ENCODE measurements at places on chromosomes 2 and 18.
A peak's percentile ranks its signal among the peaks of the same experiment; 100 is the strongest.

DNA sequence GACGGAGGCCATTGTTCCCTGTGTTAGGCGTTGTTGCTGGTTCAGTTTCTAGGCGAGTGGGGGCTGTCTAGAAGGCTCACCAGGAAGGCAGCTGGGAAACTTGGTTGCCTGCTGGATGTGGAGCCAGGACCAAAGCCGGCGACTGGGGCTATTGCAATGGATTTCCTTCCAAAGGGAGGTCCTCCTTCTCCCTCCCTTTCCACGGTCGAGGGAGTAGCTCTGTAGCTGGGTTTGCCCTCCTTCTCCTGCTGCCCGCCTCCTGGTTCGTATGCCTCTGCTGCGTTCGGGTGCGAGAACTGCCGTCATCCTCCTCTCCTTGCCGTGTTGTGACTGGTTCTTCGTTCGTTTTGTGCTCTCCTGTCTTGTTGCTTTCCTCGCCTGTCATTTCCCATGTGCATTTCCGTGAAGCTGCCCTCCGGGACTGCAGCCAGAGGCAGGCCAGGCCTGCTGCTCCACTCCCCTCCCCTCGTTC lies 203.4 kb downstream of the NEDD4L start:
- DNase-seq: no peak

DNA sequence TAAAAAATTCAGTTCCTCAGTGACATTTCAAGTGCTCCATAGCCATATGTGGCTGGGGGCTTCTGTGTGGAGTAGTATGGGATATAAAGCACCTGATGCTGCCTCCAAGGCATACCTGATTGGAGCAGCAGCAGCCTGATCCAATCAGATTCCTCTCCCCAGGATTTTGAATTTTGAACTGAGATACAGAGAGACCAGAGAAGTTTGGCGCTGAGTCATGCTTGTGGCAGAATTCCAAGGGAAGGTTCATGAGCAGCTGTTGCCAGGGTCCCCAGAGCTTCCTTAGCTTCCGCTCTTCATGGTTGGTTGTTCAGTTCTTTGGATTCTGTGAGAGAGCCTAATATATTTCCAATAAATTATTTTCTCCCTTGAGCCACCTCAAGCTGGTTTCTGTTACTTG lies 29.0 kb upstream of the CFAP36 start:
- peak; percentile 67 for DNase-seq

DNA sequence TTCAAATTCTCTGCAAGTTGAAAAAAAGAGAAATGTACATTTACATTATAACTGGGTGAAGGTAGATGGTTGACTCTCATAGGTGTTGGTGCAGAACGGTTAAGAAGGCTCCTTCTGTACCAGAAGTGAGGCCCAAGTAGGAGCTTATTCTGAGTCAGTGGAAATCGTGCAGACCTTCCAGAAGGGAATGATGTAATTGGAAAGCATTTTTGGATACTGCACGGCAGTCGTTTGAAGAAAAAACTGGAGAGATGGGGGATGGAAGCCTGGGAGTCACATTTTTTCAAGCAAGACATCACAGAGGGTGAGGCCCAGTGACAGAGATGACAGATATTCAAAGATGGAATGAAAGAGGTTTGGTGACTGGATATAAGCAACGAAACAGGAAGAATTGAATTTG lies 39.4 kb downstream of the HRH4 start:
- no peak for DNase-seq

DNA sequence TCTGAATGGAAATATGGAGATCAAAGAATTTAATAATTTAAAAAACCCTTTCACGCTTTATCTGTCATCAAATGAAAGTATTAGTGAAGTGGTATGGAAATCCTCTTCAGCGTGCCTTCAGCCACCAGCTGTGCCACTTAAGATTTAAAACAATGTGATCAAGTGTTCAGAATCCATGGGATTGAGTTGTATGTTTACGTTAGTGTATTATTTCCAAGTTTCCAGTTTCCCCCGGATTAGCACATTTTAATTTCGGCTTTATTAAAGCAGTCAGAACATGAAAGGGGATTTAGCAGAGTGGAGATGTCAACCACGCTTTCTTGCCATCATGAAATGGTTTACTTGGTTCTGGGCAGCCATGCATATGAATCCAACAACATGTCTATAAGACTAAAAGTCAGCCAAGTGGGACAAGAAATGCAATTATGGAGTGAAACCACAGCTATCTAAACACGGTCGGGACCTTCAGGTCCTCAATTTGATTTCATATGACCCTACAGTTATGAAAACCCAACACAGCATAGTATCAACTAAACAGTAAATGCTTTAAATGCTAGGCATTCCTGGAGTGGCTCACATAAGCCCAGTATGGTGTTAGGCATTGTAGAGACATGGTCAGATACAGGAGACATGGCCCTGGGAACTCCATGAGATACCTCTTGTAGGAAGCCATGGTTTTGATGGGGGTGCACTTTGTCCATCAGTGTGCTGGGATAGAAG lies 224.9 kb upstream of the EPAS1 start:
- DNase-seq: no peak

DNA sequence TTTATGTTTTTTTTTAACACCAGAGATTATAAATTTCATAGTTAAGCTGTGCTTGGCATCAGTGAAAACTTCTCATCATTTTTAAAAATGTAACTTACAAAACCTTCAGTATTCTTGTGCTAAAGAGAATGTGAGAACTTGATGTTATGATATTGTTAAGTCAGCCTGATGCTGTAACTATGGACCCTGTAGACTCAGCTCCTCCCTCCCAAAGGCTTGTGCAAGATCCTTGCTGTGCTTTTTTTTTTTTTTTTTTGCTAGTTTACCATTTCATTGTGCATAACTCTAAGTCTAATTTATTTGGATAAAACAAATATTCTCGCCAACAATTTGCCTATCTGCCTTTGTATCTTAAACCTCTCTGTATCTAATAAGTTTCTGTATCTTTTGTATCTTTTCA lies 12.9 kb upstream of the TFPI start:
- no peak for DNase-seq

- no peak for DNase-seq
Observed at GRCh38 chr2:120482334-120482733, 136.4 kb downstream of the INHBB start.

DNA sequence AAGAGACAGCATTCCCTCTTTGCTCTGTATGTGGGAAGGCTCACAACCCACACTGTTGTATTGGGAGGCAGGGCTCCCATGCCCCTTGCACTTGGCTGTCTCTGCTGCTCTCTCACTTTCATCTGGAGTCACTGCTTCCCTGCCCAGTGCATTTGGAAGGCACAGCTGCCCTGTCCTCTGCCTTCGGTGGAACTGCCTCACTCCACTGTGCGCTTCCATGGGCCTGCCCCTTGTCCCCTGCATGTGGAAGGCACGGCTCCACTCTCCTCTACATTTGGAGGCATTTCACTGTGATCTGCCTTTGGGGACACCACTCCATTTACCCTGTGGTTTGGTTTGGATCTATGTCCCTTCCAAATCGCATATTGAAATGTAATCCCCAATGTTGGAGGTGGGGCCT lies 9.1 kb upstream of the PROM2 start:
- DNase-seq: no peak

- DNase-seq: peak; percentile 93
Observed at GRCh38 chr2:189762551-189763298, at the start of gene OSGEPL1. Gene OSGEPL1 (minus strand): TSS chr2:189762792. CDS start chr2:189761640, 1,152 bp downstream.

DNA sequence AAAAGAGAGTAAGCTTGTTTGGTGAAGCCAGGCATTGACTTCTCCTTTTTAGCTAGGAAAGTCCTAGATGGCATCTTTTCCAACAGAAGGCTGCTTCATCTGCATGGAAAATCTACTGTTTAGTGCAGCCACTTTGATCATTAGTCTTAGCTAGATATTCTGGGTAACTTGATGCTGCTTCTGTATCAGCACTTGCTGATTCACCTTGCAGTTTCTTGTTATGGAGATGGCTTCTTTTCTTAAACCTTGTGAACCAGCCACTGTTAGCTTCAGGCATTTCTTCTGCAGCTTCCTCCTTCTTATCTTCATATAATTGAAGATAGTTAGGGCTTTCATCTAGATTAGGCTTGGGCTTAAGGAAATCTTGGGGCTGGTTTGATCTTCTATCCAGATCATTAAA lies 639.7 kb downstream of the TDRD15 start:
- DNase-seq: no peak

DNA sequence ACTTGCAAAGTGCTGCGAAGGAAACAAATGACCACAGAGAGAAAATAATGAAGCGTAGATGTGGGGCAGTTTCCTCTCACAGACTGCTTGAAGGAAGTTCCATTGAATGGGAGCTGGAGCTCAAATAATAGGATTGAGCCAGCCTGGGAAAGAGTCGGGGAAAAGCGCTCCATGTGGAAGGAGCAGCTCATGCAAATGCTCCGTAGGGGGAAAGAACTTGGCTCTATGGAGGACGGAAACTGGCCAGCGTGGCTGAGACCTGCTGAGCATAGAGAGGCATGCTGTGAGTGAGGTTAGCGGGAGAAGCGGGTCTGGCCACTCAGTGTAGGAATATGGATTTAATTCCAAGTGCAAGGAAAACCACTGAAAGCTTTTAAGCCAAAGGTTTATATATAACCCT lies 28.6 kb upstream of the VIT start:
- no peak for DNase-seq

GRCh38 chr2:127649100-127649611 lies 3.2 kb downstream of the GPR17 start:
- no peak for DNase-seq

GRCh38 chr18:2112435-2113045 lies 458.8 kb downstream of the METTL4 start:
- DNase-seq: no peak

GRCh38 chr2:30287857-30288513 lies 56.7 kb downstream of the LBH start:
- DNase-seq: no peak

- DNase-seq: peak; percentile 58
Observed at GRCh38 chr2:126656431-126657147, 631 bp downstream of the GYPC start.

DNA sequence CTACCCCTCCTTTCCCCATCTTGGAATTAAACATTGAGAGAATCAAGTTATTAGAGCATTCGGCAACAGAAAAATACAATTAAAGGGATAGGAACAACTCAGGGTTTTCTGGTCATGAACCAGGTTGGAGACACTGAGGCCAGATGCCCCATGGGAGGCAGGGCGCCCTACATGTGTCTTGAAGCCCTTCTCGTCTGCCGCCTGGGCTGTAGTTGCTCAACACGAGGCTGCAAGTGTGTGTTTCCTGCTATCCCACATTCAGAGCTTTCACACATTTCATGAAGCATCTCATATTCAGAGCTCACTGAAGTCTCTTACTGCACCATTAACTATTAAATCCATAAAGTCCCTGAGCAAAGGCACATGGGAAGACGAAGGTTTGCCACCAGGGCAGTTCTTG lies 28.8 kb downstream of the TTC39C start:
- no peak for DNase-seq

DNA sequence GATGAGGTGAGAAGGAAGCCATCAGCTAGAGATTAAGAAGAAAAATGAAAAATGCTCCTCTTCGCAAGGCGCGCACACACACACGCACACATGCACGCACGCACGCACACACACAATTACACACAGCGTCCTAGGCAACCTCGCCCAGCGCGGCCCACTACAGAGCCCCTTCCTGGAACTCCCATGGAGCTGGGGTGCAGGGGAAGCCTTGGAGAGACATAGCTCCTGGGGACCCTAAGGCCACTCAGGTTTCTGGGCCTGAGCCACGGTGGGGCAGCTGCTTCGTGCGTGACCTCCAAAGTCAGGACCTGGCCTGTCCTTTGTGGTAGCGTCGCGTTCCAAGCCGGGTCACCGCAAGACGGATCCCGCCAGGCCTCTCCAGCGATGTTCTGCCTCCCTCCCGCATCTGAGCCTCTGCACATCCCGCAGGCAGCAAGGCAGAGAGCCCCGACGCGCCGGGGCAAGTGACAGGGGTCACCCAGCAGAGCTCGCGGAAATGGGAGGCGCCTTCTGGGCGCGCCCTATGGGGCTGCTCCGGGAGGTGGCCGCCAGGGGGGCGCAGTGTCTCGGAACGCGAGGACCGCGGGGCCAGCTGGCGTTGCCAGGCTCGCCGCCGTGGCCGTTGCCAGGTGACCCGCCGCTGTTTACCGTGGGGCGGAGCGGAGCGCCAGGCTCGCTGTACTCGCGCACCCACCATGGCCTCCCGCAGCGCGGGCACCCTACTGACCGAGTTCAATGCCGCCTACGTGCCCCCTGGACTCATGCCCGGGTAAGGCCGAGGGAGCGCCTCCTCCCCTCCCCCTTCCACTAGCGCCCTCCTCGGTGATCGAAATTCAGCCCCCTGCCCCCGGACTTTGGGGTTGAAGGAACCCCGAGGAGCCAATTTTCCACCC lies 79.0 kb downstream of the CIB4 start:
- DNase-seq: peak; percentile 54

- DNase-seq: no peak
Observed at GRCh38 chr2:152406836-152407161, 71.8 kb downstream of the FMNL2 start.

DNA sequence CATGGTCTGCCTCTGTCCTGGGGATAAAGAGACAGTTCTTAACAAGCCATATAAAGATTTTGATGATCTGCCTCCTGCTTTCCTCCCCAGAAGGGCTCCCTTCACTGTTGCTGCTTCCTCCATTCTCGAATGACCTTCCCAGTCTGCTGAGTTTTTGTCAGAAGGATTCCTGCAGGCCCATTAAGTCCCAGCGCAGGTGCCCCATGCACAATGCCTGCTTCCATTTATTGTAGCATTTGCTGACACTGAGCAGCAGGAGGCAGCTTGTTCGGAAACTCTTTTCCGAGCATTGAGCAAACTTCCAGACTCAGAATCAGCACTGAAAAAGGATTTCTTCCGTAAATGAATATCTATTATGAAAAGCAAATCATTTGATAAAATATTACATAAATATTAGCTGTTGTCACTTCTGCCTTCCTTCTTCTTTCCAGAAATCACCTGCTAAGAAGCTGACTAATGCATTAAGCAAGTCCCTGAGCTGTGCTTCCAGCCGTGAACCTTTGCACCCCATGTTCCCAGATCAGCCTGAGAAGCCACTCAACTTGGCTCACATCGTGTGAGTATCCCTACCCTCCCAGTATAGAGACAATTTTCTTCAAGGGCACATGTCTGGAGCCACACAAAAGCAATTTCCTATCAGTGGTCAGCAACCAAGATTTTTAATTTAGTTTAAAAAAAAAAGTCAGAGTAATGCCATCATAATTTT lies 110.4 kb downstream of the DTNA start:
- DNase-seq: no peak

DNA sequence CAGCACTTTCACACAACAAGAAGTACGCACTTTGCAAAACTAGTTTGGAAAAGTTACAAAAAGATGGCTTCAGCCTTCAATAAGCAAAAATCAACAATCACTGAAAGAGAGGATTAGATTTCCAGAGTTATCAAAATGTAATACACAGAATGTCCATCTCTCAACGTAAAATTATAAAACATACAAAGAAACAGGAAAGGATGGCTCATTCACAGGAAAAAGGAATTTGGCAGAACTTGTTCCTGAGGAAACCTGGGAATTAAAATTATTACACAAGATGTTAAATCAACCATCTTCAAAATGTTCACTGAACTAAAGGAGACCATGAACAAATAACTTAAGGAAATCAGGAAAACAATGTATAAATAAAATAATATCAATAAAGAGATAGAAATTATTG lies 8.0 kb downstream of the C2orf92 start:
- DNase-seq: no peak
